ENCODE measurements at places on chromosomes 12 and 14. TPM values are rescaled to one million over a fixed set of nuclear protein-coding genes. Genes with fewer than 3 reads are reported as not detected.

- DNase-seq = no peak
These were observed 270.4 kb upstream of the FAR2 start for GRCh38 chr12:28878629-28879028.

DNA sequence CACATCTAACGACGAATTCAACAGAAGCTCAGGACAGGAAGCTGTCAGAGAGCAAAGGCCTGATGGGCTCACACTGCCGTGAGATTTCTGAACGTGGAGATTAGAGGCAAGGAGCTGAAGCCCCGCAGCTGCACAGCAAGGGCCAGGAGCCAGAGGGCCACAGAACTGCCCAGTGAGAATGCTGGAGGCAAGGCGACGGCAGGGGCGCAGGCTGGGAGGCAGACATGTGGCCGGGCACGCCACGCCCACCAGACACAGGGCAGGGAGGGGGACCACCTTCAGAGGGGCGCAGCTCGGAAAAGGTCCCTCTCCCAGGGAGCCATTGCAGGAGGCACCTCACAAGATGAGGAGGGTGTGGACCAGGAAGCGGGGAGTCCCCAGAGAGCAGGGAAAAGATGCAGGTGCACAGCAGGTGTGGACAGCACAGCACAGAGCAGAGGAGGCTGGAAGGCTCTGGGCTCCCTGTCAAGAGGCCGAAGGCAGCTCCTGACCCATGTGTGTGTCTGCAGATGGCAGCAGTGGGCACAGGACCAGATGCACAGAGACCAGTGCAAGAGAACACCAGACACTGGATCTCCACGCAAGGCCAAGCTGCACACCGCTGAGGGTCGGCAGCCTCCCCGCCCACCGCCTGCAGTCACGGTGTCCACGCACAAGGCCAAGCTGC lies 23.0 kb downstream of the BTBD6 start:
- DNase-seq = no peak

- peak; percentile 23 for DNase-seq
These were observed 17.0 kb downstream of the CAMKK2 start for GRCh38 chr12:121279507-121279915.

- DNase-seq = no peak
These were observed 2.0 kb downstream of the RAN start for GRCh38 chr12:130873825-130874224.

SLC4A8 gene
- 3.3 TPM for total RNA-seq

GRCh38 chr12:130831876-130832405 lies 7.1 kb downstream of the STX2 start:
- DNase-seq = no peak

DNA sequence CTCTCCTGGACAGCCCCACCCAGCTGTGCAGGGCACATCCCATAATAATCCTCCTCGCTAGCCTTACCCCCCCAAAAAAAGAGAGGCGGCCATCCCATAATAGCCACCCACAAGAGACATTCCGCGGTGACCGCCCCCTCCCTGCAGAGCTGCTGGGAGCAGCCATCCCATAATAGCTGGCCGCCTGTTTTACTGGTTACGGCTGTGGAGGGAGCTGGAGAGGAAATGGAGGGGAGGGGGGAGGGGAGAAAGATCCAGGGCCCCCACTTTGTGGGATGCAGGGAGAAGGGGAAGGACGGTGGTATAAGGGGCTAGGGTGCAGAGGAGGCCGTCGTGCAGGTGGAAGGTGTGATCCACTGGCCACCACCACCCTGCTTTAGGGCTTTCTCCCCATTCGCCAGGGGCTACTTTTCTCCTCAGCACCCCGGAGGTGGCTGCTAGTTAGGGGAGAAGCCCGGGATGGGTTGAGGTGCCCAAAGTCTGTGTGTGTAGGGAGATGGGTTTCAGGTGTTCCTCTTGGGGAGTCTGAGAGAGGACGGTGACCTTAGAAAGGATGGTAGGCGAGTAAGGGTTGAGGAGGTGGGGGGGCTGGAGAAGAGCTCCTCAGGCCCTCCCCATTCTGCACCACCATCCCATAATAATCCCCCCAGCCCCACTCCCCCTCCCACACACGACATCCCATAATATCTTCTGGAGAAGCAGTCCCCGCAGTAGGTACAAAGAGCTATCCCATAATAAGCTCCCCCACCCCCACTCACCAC lies 6.0 kb upstream of the CHD4 start:
- DNase-seq = peak; percentile 86

- DNase-seq = no peak
These were observed 15.4 kb downstream of the PDE1B start for GRCh38 chr12:54564768-54565167.

GRCh38 chr14:24443053-24443665 lies 583 bp upstream of the SDR39U1 start:
- peak; percentile 13 for DNase-seq
